ENCODE measurements at places on chromosomes 4 and X.

DNA sequence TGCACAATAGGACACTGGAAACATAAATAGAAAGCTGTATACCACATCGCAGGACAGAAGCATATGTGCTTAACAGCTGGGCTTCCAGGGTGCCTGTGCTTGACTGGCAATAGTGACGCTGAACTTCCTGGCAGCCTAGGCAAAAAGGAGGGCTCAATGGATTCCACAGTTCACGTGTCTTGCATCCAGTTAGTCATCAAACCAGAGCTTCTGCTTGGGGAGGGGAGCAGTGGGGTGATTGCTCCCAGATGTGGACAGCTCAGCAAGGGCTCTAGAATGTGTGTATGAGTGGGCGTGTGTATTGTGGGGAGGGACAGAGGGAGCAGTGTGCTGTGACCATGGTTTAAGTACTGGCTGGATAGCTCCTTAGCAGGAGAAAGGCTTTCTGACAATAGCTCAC lies 2.3 kb downstream of the PRRG3 start:
- DNase-seq: no peak

- no peak for DNase-seq
These were observed 856.1 kb downstream of the TECRL start for GRCh38 chr4:63553123-63553522.

DNA sequence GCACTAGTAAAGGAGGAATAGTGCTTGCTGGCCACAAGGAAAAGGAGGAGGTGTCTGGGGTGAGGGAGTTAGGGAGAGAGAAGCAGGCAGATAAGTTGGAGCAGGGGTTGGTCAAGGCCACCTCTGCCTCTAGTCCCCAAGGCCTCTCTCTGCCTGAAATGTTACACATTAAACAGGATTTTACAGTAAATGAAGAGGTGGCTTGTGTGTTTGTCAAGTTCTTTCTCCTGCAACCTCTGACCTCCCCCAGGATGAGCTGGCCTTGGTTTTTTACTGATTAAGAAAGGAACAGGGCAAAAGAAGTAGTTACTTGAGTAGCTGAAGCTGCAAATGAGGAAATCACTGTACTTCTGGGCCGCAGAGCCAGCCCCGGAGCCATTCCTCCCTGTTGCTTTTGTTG lies 2.0 kb downstream of the GJB1 start:
- DNase-seq: no peak

DNA sequence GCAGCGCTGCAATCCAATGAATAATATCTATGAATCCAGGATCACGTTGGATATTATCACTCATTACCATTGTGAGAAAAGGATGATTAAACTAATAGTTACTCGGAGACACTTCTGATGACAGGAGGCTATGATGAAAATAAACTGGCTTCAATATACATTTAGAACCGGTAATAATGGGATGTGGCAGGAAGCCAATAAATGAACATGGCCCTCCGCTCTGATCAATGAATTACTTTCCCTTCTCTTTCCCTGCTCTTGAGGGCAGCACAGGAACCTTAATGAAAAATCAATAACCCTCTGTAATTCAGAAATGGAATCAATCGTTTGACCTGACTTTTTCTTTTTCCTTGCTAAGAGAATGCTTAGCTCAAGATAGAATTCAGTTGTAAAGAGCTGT lies 103.9 kb upstream of the PAQR3 start:
- no peak for DNase-seq

DNA sequence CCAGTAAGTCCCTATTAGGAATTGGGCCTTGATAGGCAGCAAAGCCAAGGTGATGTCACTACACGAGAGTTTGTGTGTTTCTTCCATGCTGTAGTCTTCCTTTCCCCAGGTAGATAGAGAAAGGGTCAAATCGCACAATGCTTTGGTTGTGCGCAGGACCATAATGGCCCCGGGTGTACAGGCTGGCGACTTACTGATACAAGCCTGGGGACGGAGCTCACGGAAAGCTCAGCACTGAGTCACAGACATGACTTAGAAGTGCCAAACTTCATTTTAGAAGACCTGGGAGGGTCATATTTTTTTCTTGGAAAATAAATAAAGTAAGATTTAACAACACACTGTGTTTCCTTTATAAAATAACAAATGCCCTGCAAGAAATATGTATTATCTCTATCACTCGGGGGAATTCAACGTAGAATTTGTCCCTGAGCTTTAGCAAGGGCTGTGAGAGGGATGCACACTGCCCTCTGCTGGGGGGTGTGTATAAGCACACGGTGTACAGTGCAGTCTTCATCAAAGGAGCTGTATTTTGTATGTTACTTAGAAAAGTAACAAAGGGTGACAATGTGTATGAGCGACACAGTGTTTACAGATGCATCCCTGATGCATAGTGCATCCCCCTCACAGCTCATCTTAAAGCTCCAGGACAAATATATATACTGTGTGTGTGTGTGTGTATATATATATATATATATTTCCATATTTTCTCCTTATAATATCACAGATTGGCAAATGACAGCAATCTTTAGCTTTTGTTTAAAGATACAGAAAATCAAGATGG lies 254.5 kb upstream of the VEGFC start:
- DNase-seq: peak; percentile 77

DNA sequence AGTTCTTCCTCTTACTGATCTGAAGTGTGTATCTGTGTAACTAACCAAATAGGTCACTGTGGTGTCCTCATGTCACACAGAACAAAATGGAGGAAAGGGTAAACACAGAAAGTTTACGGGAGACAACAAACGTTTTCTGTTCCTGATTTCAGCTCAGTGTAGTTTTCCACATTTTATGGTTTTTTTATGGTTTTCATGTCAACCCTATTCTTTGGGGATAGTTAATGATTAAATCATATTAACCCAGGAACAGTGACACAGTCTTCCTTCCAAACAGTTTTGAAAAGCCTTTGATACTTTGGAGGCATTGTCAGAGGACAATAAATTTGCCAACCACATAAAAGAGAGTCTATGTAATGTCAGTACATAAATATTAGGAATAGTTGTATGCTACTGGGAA lies 4.2 kb downstream of the LNX1 start:
- DNase-seq: no peak

DNA sequence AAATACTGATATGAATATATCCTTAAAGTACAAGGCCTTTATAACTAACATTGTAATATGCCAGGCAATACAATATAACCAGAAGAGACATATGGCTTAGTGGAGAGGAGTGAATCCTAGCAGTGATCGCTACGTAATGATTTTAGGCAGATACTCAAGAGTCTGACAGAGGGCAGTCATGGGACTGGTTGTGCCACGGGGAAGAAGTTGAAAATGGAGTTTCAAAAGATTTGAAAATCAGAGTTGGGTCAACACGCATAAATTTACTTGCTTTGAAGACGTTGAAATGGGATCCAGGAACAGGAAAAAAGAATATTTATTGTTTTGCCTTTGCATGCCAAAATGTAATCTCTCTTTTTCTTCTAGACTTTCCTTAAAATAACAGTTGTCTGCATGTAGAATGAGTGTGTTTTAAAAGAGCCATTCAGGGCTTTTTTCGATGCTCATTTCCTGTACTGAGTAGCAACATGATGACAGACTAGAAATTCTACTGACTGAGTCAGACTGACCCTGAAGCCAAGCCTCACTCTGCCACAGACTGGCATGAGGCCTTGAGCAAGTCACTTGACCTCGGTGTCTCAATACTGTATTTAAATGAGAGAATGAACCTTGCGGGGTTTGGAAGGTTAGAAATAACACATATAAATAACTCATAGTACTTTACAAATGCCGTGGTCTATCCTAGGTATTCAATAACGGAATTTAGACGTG lies 8.1 kb upstream of the SMS start:
- DNase-seq: no peak

DNA sequence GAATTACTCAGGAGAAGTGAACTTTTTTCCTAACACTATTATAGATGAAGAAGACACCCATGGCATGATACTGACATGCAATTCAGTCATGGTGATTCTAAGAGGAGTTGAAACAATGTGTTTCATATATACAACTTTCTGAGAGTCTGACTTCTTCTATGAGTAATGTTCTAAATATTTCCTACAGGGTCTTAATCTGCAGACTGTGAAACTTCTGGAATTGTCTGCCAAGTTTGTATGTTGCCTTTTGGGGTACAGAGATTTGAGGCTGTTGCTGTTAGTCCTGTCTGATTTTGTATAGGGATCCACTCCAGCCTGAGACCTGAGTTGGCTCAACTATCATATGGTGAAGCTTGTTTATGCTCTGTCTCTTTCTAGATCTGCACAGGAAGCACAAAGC lies 160.6 kb upstream of the GATB start:
- no peak for DNase-seq

- no peak for DNase-seq
These were observed 131.3 kb upstream of the AGA start for GRCh38 chr4:177573507-177573906.

GRCh38 chr4:38663801-38664705 lies at the start of gene KLF3:
KLF3 (plus strand) TSS chr4:38664199; CDS start chr4:38680626, 16,427 bp downstream.
- DNase-seq: peak; percentile 72

DNA sequence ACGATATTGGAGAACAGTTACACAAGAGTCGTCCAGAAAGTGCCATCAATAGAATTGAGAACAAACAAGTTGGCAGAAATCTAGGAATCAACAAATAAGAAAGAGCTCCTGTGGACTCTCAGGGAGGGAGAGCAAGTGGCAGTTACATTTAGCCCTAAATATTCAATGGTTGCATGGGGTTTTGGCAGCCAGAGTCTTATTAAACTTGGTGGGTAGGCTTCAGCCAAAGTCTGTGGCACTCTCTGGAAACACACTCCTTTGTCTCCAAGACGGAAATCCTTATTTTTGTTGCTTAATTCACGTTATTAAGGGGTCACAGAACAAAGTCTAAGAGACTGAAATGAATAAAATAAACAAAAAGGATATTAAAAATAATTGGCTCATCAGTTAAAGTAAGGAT lies 742.2 kb upstream of the ATOH1 start:
- no peak for DNase-seq

GRCh38 chr4:52192721-52193135 lies 141.6 kb downstream of the SPATA18 start:
- DNase-seq: no peak

DNA sequence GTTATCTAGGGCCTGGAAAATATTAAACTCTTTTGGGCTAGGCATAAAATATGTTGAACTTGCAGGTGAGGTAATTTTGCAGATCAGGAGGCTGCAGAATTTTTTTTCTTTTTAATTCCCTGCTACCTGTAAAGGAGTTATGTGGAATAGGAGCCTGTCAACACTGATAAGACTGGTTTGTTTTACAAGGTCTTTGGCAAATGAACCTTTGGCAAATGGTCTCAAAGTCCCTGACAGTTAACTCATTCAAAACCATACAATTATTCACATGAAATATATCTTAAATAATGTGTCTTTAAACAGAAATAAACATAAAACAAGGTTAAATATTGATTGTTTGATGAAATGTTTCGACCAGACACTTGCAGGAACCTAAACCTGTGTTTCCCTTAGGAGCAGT lies 340.2 kb downstream of the GASK1B start:
- no peak for DNase-seq

DNA sequence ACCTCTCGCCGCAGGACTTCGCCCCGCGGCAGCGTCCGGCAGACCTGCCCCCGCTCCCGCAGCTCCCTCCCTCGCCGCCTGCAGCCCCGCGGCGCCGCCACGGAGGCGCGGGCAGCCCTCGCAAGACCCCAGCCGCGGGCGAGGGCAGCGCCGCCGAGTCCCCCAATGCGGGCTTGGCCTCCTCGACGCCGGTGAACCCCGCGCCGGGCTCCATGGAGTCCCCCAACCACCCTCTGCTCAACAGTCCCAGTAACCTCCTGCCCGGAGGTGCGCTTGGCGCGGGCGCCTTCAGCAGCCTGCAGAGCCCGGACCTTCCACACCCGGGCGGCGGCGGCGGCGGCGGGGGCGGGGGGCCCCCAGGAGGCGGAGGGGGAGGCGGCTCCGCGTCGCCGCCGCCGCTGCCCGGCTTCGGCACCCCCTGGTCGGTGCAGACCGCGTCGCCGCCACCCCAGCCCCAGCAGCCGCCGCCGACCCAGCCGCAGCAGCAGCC lies 1.2 kb downstream of the CPEB2 start:
- DNase-seq: peak; percentile 37

- DNase-seq: no peak
These were observed 41.7 kb downstream of the VSIG4 start for GRCh38 chrX:65997978-65998717.

DNA sequence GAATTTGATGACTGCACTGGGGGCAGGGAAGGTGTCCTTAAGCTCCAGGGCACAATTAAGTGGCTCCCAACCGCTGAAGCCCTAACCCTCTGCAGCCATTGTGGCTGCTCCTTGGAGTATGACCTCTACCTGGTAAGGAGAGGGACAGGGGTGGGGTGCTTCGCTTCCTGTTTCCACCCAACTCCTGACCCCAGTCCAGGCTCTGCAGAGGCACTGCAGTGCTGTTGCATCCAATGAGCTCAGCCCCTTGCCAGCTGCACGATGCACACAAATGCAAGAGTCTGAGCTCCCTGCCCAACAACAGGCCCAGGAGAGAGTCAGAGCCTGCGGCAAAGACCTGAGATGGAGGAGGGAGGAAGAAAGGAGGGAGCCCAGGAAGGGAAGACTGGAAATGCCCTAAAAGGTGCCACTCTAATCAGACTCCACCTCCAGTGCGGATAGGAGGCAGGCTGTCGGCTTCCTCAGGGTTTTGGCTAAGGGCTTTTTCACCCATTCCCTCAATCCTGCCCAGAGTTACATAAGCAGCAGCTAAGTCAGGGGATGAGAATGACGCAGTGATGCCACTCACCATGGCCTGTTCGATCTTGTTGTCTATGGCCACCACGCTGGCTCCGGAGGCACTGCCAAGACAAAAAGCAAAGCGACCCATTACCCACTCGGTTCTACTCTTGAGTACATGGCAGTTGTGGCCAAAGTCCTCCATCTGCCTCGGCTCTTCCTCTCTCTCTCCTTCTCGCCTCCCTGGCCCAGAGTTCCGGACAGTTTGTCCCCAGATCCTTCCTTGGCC lies 60.1 kb downstream of the TSC22D3 start:
- DNase-seq: no peak

GRCh38 chr4:113837397-113837796 lies 75.9 kb upstream of the CAMK2D start:
- no peak for DNase-seq

GRCh38 chr4:163395758-163396157 lies 52.1 kb downstream of the NPY5R start:
- DNase-seq: no peak

GRCh38 chr4:34037280-34037679 lies 2207.0 kb downstream of the ARAP2 start:
- DNase-seq: no peak

DNA sequence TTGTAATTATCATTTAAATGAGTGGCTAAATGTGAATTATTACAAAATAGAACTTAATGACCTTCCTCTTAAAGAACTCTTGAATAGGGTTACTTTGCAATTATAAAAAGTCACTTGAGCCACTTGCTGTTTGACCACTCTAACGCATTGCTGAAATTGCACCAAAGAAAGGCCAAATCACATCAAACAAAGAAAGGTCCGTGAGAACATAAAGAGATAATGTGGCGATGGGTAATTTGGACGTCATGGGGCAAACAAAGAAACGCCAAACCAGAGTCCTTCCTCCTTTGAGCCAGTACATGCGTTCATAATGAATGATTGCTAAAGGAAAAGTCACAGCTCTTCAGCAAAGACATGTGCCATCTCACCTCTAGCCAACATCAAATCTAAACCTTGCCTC lies 229.8 kb upstream of the STS start:
- DNase-seq: no peak

Measured in neural crest cell (in vitro differentiated cells).